ENCODE measurements at places on chromosomes 16 and 17.

GRCh38 chr17:78226055-78226758 lies 5.2 kb upstream of the TMEM235 start:
- DNase-seq, result no peak

DNA sequence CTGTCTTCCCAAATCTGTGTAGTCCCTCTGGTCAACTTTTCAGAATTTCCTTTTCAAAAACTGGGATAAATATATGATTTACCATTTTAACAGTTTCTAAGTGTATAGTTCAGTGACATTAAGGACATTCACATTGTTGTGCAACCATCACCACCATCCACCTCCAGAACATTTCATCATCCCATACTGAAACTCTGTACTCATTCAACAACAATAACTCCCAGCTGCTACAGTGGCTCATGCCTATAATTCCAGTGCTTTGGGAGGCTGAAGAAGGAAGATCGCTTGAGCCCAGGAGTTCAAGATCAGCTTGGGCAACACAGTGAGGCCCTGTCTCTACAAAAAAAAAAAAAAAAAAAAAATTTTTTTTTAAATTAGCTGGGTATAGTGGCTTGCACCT lies 131.0 kb downstream of the AATF start:
- DNase-seq, result no peak

- no peak for DNase-seq
Observed at GRCh38 chr17:55664287-55664686, 58.4 kb downstream of the TMEM100 start.

DNA sequence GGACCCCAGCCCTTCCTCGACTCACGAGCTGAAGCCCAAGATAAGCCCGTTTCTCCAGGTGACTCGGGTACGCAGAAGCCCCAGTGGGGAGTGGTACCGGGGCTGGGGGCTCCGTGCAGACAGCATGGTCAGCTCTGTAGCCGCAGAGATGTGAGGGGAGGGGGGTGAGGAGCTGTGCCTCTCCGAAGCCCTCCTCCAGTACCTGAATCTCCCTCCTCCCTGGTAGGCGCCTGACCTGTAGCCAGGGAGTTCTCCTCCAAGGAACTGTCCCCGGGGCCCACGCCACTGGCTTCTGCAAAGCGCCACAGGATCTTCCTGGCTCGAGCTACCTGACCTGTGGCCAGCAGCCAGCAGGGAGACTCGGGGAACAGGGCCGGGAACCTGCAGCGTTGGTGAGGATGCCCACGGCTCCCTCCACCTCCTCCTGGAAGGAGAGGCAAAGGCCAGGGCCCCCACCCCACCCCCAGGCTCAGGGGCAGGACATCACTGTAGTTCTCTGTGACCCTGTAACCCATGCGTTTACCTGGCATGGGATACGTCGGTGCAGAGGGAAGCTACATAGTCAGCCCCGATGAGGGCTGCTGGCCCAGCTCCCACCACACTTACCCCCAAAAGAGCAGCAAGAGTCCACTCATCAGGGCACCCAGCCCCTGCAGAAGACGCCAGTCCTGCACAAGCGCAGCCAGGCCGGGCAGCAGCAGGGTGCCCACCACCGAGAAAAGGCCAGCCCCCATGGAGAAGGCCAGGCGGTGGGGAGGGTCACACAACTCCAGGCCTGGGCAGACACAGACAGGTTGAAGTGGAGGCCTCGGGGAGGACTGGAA lies 1.7 kb downstream of the SLC22A31 start:
- no peak for DNase-seq

GRCh38 chr16:50842589-50842988 lies 100.7 kb downstream of the CYLD start:
- no peak for DNase-seq

All from stimulated activated CD8-positive, alpha-beta memory T cell treated with anti-CD3 and anti-CD28 coated beads, Interleukin-7, amount 100 ng/mL, for 48 hours (primary cell).